ENCODE measurements at places on chromosomes 3 and 15.

GRCh38 chr3:134072881-134073582 lies 43.3 kb upstream of the SLCO2A1 start:
- DNase-seq = no peak

GRCh38 chr3:122008166-122008565 lies 13.9 kb downstream of the ILDR1 start:
- DNase-seq = no peak

DNA sequence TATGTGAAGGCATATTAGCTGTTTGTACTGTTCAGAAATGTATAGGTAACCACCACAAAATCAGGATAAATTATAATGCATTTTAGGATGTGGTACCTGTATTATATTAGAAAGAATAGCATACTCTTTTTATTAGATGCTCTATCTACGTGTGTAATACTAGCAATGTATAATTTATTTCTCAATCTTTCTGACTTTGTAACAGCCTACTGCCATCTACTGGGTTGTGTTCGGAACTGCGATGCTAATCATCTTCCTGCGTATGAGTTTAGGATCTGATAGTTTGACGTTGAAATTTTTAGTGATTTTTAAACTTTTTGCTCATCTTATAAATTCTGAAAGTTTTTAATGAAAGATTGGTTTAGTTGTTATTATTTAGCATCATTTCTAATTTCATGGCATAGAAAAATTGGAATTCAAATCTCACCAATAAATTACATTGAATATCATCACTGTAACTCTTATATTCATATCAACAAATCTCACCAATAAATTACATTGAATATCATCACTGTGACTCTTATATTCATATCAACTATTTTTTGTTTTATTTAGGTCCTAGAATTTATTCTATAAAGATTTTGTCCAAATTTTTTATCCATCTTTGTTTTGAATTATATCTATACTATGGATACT lies 322.7 kb upstream of the ZNF717 start:
- DNase-seq = no peak

GRCh38 chr15:77064539-77065308 lies 6.2 kb downstream of the TSPAN3 start:
- peak; percentile 71 for DNase-seq

GRCh38 chr3:196073255-196073753 lies 8.6 kb downstream of the TFRC start:
- peak; percentile 71 for DNase-seq

DNA sequence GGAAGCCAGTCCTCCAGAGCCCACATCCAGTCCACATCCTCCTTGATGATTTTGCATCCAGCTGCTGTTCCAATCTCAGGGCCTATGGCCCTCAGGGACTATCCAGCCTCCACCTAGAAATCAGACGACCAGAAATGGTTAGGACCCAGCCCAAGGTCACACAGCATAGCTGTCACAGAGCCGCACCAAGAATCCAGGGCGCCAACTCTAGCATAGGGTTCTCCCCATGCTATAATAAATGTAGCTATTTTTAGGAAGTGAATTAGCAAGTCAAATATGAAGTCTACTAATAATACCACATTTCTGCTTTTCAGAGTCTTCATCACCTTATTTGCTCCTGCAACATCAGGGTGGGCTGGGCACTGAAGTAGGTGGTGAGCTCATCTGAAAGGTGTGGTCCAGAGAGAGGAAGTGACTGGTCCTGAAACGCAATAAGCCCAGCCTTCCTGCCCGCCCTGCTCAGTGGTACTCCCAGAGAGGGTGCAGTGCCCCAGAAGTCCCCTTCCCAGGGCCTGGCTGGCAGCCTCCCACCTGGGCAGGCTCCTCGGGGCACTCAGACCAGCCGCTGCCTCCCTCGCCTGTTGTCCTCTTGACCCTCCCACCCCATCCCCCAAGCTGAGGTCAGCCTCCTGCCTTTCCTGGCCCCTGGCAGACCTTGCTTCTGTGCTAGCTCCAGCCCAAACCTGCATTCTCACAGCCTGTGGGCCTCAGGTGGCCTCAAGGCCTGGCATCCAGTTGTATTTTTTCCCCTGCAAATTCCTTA lies 17.6 kb upstream of the CYP11A1 start:
- peak; percentile 80 for DNase-seq

DNA sequence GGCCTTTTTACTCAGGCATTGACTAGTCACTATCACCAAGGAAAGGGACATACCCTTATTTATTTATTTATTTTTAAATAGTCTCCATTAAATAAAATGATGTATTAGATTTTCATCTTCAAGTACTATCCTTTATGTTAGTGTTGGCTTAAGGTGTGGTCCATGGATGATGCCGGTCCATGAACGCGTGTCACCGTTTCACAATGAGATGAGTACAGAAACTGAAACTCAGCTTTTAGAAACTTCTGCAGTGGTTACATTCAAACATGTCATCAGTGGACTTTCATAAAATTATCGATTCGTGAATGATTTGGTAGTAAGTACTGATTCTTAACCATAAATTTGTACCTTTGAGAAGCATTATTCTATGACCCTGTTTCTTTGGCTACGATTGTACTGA lies 166.6 kb downstream of the SATB1 start:
- DNase-seq = no peak

Measured in M059J (cell line).